ENCODE measurements at places on chromosomes 2 and 18.

DNA sequence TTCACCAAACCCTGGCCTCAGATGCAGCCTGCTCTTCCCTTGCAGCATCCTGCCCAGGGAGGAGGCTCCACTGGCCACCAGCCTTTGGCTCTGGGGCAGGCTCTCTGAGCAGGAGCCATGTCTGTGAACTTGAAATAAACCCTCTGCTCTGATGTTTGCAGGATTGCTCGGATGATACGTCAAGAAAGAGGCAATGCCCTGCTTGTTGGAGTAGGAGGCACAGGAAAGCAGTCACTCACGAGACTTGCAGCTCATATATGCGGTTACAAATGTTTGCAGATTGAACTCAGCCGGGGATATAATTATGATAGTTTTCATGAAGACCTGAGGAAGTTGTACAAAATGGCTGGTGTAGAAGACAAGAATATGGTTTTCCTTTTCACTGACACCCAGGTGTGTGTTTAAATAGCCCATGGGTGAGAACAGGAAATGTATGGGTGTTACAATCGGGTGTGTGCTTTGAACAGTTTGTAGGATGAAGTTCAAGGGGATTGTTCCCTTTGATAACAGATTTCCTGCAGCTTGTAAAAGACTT, 177.9 kb downstream of the DNAH6 start:
- no peak for DNase-seq

DNA sequence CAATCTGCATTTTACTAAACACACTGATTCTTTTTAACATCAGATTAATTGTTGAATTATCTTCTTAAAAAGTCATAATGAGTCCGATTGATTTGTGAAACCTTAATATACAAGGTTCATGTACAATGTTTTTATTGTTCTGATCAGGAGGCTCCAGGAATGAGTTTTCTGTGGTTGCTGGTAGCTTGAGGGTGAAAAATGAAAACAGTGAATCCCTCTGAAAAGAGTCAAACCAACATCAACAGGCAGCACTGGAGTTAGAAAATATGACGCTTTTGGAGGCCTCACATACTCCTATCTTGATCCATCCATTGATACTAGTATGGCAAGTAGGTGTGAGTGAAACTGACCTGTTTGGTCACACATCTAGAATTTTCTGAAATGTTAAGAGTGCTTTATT, 216.3 kb upstream of the ETAA1 start:
- no peak for DNase-seq

DNA sequence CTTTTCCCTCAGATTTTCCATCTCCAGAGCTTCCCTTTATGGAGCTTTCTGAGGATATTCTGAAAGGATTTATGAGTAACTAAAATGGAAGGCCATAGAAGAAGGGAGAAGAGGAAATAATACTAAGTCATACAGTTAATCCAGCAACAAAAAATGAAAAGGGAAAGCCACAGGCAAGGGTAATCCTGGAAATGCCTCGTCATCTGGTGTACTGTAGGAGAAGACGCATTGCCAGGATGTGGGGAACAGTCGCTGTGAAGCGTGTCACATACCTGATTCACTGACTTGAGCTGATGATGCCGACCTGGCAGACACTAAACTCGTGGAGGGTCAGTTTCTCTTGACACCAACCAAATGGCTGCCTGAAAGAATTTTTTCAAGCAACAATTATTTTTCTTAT, 34.7 kb upstream of the ALPP start:
- DNase-seq, result no peak

GRCh38 chr2:216315802-216316603, 56.3 kb downstream of the MARCHF4 start:
- DNase-seq, result no peak

- no peak for DNase-seq
Measured at GRCh38 chr2:83661711-83662110, 797.4 kb downstream of the SUCLG1 start.

- no peak for DNase-seq
Measured at GRCh38 chr18:35026407-35027061, 14.7 kb upstream of the MAPRE2 start.

GRCh38 chr2:221541131-221541735, 30.9 kb downstream of the EPHA4 start:
- no peak for DNase-seq

- DNase-seq, result no peak
Measured at GRCh38 chr2:112813280-112813966, 23.2 kb downstream of the IL1B start.

- no peak for DNase-seq
Measured at GRCh38 chr2:225766431-225766830, 366.9 kb downstream of the NYAP2 start.

DNA sequence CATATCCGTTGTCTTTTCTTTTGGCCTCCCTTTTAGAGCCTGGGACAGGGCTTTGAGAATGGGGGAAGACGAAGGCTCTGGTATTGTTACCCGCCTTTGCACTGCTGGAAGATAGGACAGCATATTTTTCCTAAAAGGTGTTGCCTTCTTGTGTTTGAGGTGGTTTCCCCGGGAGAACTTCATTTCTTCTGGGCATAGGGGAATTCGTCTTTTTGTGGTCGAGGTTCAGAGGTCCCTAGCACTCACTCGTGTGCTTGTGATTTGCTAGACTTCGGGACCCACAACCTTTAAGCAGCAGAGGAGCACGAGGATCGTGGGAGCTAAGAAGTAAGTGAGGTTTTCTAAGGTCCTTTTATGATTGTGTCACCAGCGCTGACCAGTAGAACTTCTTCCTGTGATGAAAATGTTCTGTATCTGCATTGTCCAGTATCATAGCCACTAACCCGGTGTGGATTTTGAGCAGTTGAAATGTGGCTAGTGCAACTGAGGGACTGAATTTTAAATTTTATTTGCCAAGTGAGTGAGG, 611 bp downstream of the ZNF512 start:
- DNase-seq, result no peak

DNA sequence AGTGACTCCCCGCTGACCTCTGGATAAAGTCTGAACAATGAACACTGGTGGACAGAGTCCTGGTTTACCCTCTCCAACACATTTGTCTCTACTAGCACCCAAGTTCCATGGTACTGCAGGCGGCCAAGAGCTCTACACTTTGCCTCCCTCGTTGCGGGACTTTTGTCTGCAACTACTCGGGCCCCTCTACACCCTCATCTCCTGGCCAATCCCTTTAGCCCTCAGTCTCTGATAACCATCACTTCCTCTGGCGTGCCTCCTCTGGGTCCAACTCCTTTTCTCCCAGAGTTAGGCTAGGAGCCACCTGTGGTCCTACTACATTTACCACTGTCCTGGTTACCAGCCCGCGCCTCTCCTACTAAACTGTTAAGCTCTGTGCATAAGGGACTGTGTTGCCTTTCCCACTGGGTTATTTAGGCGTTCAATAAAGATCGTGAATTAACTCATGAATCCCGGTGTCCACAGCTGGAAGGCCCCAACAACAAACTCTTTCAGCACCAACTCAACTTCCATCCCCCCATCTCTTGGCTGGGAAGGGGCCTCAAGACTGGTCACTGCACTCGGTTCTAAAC, 757 bp downstream of the HDHD2 start:
- no peak for DNase-seq

DNA sequence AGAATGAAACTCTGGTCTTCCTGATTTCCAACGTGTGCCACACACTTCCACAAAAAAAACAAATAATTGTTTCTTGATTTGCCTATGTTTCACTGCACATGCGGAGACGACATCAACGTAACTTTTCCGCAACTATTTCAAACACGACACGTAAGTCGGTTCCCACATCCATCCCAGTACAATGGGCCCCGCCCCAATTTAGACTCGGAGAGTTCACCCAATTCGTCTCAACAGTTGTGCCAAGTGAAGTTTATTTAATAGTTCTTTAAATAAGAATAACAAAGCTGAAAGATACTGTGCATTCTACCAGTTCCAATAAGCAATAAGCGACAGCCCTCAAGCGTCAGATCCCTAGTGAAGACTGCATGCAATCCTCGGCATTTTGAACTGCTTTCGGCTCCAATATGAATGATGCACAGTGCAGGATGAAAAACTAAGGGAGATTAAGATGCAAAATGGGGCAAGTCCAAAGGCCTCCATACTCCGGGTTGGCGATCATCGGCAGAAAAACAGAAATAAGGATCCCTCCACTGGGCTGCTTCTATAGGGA, 664 bp downstream of the CCT4 start:
- DNase-seq, result no peak

DNA sequence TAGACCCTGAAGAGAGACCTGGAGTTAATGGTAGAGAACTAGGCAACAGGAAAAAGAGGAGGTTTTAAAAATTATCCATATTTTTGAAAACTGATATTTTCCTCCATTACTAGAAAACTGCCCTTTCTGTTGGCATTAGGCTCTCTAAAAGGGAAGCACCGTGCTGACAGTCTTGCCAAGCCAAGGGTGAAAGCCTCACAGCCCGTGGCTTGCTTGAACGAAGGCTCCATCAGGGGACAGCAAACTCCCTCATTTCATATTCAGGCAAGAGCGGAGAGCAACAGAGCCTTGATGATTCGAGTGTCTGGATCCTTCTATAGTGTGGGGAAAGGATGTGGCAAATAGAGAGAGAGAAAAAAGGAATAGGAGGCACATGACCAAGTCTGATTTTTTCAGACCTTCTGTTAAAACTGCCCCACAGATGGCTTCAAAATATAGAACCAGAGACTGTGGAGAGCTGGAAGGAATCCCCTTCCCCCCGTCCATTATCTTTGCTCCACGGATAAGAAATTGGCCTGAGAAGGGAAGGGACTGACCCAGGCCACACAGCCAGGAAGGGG, 67.0 kb downstream of the CACNB4 start:
- DNase-seq, result no peak

GRCh38 chr2:120737340-120738101, 1.9 kb downstream of the GLI2 start:
- no peak for DNase-seq

DNA sequence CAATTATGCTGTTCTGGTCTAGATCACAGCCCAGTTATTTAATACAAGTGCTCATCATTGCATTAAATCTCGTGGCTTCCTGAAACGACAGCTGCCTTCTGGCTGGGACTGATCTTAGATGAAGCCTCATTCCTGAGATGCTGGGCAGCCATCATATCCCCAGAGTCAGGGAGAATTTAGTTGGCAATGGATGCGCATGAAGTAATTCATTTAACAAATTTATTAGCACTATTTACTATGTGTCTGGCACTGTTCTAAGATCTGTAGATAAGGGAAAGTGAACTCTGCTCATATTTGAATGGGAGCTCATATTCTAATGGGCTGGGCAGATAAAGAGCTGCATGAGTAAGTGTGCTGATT, 244.7 kb downstream of the KCNS3 start:
- no peak for DNase-seq

DNA sequence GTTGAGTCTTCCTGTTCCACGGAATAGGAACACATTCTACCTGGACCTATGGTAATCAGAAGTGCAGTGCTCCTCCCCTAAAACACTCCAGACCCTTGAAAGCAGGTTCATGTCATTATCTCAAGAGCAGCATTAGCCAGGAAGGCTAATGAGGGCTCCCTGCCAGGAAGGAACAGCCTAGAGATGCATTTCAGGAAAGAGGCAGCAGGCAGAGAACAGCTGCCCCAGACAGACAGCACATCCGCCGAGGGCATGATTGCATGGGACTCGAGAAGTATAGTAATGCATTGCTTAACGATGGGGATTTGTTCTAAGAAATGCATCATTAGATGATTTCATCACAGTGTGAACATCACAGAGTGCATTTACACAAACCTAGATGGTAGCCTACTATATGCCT, 171.5 kb downstream of the ALK start:
- DNase-seq, result no peak

- no peak for DNase-seq
Measured at GRCh38 chr2:230949966-230950873, 25.2 kb upstream of the GPR55 start.

GRCh38 chr18:49161627-49162026, 210.9 kb upstream of the SMAD7 start:
- no peak for DNase-seq

GRCh38 chr2:133718688-133719201, 150.5 kb upstream of the NCKAP5 start:
- DNase-seq, result no peak

- no peak for DNase-seq
Measured at GRCh38 chr2:43107679-43108078, 118.7 kb downstream of the ZFP36L2 start.

DNA sequence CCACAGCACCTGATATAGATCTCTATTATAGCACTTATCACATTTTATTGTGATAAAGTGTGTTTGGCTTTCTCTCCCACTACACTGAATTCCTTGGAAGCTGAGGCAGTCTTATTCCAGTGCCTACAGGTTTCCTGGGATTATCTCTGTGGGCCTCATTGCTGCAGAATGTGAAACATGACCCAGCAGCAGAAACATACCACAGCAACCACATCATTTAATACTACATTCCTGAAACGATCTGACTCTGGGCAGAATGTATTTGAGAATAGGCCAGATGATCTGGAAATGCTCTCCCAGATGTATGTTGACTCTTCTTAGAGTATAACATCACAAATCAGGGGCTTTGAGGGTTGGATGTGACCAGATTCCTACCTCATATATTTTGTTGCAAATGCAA, 323.5 kb upstream of the TANK start:
- DNase-seq, result no peak

GRCh38 chr2:35538796-35539195, 816.8 kb upstream of the CRIM1 start:
- DNase-seq, result no peak

GRCh38 chr2:229032608-229033234, 238.4 kb downstream of the PID1 start:
- DNase-seq, result no peak

- DNase-seq, result no peak
Measured at GRCh38 chr2:10414591-10414990, 33.5 kb downstream of the ODC1 start.

- no peak for DNase-seq
Measured at GRCh38 chr18:10892786-10893185, 256.6 kb downstream of the PIEZO2 start.

DNA sequence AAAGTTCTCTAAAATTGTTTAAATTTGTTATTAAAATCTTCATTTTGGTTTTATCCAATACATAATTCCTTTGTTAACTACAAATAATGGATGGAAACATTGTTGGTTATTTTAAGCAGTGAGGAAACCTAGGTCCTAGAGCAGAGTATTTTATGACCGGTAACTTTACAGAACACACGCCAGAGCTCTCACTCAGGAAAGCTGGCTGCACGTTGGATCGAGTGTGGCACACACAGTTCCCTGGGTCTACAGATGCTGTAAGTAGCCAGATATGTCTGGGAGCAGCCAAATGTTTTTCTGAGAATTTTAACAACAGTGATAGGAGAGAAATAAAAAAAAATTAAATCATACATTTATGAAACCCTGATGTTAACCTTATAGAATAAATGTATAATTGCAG, 264.4 kb downstream of the ZNF407 start:
- DNase-seq, result no peak

GRCh38 chr2:27703638-27704341, 40.1 kb downstream of the SLC4A1AP start:
- peak; percentile 90 for DNase-seq
